ENCODE measurements at places on chromosomes 11 and 22. TPM values are rescaled to one million over a fixed set of nuclear protein-coding genes. Genes with fewer than 3 reads are reported as not detected.

DNA sequence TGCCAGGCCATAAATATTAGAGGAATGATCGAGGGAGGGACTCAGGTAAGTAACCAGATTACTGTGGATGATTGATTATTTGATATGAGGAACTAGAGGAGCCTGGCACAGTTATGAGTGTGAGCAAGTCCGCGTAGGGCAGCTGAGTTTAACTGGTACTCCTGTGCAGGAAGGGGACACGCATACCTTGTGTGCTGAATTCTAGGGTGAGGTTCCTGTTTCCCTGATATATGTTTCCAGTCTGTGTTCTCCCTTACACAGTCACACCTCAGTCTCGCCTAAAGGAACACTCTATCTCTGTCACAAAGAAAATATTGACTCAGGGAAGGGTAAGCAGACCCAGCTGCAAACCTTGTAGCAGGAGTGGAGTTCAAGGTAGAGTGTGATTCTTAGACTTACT lies 17.4 kb downstream of the SGSM3 start:
- DNase-seq, result no peak

DNA sequence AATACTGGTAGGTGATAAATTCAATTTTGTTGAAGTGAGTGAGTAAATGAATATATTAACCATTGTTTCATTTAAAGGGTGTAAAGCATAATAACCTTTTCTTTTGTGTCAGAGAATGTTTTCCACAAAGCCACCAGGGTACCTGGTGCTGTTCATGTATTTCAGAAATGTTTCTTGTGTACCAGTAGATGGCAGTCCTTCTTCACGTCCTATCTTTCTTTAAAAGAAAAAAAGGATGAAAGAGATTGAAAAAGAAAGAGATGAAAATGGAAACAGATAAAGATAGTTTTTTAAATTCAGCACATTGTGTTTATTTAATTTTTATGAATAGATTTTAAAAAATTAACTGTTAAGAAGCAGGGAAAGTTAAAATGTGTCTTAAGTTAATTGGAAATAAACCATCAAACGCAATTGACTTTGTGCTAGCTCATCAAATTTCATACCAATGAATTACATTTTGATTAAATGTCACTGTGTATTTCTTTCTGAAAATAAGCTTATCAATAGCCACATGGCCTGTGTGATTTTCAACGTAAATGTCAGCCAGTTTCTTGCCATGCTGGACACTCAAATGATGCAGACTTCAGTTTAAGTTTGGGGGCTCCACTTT lies 65.5 kb upstream of the CHORDC1 start:
- peak; percentile 57 for DNase-seq

Gene MS4A12
- total RNA-seq, result 0.21 TPM

Gene CHRDL2
- 0.16 TPM for total RNA-seq

Gene PAX6
- 1.0 TPM for total RNA-seq

DNA sequence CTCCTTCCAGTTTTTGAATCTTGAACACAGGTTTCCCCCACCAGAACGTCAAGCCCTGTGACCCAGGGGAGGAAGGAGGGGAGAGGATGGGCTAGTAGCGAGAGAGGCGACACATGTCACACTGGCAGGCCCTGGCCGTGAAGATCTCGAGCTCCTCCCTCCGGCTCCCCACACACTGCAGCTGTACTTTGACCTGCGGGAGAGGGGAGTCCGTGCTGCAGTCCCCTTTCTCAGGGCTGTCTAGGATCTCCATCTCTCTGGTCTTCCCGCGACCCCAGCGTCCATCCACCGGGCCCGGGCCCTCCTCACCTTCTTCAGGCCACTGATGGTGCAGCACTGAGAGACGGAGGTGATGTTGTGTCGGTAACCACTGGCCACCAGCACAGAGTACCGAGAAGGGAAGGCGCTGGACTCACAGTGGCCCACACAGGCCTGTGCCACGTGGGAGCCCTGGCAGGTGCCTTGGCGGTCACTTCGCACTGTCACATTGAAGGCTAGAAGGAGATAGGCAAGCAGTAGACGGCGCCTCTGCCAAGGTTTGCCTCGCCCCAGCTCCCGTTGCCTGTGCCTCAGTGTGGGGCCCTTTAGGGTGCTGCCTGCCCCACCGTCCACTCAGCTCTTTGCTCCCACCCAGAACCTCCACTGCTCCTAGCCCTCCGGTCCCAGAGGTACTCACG lies 873 bp downstream of the GPHA2 start:
- DNase-seq, result peak; percentile 40

Gene GGTLC3
- total RNA-seq, result not detected

Measured in GM23338 (cell line).